HuH-7 (cell line): ENCODE measurements at places on chromosomes 11 and 22.

DNA sequence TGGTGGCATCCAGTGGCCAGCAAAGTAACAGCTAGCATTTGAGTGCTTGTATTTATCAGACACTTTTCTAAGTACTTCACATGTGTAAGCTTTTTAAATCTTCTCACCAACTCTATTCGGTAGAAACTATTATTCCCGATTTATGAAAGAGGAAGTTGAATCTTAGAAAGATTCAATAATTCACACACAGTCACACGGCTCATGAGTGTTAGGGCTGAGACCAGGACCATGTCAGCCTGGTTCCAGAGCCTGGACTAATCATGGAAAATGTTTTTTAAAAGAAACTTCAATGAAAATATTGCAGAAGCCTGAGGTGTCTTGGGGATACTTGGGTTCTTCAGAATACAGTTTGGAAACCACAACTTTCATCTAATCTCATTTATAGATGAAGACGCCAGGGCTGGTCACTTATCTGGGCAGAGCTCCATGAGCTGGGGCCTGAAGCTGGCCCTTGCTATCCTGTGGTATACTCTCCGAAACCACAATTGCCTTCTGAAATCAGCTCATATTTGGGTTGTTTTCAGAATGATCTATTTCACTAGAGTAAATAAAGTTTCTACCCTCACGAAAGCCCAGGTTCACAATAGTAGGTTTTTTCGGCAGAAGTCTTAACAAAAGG is 4.3 kb upstream of the CRTAM start:
- no peak for DNase-seq

GRCh38 chr11:45816614-45817013 is 11.7 kb downstream of the SLC35C1 start:
- DNase-seq = no peak

DNA sequence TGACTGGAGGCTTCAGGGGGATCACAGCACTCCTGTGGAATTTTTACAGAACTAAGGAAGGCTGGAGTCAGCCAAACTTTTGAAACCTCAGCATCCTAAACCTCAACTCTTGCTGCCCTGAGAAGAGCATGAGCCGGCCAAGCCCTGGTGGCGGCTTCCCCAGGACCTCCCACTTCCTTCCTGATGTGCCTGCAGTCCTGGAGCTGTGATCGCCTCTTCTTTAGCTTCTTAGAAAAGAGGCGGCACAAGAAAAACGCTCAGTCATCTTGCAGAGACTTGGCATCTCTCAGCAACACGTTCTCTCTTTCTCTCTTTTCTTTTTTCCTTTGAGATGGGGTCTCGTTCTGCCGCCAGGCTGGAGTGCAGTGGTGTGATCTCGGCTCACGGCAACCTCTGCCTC is 40.4 kb upstream of the AMPD3 start:
- DNase-seq = no peak

DNA sequence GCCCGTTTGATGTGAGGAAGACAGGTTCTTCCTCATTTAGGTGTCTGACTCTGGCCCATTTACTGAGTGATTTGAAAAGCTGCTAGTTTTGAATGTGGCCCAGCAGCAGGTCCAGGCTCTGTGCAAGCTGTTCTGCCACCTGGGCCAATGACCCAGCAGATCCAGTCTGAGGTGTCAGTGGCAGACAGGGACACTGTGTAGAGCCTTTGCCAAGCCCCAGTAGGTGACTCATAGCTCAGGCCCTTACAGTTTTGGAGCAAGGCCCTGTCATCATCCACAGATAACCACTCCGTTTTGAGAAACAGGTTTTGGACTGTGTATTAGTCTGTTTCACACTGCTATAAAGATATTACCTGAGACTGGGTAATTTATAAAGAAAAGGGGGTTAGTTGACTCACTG is 23.9 kb downstream of the TSPAN32 start:
- DNase-seq = no peak

DNA sequence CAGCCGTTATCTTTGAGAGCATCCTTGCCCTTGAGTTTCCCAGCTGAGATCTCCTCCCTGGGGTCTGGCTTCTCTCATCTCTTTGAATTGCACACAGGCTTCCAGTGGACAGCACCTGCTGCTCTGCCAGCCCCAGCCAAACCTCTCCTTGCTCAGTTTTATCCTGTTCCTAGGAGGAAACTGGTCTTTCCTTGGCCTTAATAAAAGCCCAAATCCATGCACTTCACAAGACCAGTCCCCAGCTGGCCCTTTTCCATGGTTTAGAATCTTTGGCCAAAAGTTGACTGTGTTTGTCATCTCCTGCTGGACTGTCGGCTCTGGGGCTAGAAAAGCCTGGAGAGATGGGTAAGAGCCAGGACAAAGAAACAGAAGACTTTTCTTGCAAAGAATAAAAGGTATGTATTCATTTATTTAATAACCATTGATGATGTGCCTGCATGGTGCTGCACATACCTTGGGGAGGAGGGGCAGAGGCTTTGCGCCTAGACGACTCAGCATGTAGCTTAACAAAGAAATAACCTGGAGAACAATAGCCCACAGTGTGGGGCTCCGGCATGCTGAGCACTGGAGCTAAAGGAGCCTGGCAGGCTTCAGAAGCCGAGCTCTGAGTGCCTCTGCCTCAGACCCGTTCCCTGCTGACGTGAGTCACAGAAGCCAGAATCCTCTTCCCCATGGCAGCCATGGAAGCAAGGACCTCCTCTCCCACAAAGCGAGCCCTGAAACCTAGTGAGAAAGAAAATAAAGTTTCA is 319.3 kb upstream of the B3GAT1 start:
- no peak for DNase-seq

GRCh38 chr11:113773092-113773415 is 438 bp downstream of the ZW10 start:
- peak; percentile 36 for DNase-seq
